ENCODE measurements at places on chromosomes 1 and 21. TPM values are rescaled to one million over a fixed set of nuclear protein-coding genes. Genes with fewer than 3 reads are reported as not detected.

Gene GABRD
- not detected for total RNA-seq

Gene PDE4B
- total RNA-seq: 23.4 TPM

Gene CCDC185
- not detected for total RNA-seq

Gene MTARC2
- total RNA-seq: not detected

Gene DMRTA2
- 0.07 TPM for total RNA-seq

DNA sequence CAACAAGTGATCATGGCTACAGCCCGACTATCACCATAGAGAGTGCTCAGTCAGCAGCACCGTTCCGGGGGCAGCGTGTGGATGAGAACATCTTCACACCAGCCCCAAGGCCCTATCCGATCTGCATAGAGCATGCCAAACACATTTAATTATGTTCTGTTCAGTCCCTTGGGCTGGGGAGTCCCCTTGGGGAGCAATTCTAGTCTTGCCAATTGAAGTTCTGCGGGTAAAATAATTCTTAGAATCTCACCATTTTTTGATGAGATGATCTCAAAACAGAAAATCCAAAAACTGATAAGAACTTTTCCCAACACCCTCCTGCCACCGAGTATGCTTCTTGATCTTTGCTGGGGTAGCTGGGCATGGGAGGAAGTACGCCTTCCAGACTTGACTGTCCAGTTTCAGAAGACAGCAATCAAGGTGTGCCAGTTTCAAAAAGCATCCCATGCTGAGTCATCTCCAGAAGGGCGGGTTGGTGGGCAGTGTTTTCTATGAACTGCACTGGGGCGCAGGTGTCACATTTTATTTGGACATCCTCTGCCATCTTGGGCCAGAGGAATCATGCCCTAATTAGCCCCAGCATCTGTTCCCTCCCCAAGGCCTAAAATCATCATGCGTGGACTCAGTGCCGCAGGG, 20.8 kb upstream of the PTPRF start:
- peaks cover 6% of the 10 kb centered on the region for H3K27me3 ChIP-seq
- no peak overlapping the region for H3K27ac ChIP-seq
- no peaks in the 10 kb centered on the region for H3K36me3 ChIP-seq
- no peaks in the 10 kb centered on the region for H3K4me1 ChIP-seq

- H3K27ac ChIP-seq: no peak overlapping the region
- DNase-seq: peak; percentile 42
- H3K4me1 ChIP-seq: peaks cover 58% of the 10 kb centered on the region
- H3K36me3 ChIP-seq: no peaks in the 10 kb centered on the region
- no peaks in the 10 kb centered on the region for H3K27me3 ChIP-seq
- no peak overlapping the region for H3K4me3 ChIP-seq
Measured at GRCh38 chr21:35508139-35508888, 459.2 kb upstream of the RUNX1 start.

DNA sequence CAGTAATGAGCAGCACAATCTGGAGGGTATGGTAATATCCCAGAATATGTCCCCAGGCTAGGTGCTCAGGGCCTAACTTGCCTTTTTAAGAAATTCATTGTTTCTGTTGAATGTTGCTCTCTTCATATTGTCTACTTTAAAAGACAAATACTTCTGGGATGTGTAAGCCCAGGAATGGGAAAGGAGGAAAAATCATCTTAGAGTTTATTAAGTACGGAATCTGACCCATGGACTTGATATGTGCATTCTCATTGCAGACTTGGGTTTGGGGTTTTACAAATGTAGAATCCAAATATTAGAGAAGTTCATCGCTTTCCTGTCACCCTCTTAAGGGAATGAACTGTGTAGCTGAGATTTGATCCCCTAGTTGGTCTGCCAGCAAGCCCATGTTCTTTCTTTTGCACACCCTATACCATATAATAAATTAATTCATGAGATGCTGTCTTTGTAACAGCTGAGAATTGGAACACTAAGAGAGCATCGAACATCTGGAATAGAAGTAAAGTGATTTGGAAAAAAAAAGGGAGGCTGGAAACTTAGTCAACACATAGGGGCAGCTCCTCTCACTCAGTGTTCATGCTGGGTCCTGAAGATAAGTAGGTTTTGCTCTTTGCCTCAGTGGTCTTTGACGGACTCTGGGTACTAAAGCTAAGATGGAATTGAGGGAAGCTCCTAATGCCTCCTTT, 235.8 kb upstream of the C1orf105 start:
- DNase-seq: no peak
- peaks cover 38% of the 10 kb centered on the region for H3K4me1 ChIP-seq
- no peaks in the 10 kb centered on the region for H3K36me3 ChIP-seq
- H3K27ac ChIP-seq: no peak overlapping the region
- H3K27me3 ChIP-seq: no peaks in the 10 kb centered on the region

Data from activated naive CD4-positive, alpha-beta T cell treated with anti-CD3 and anti-CD28 coated beads for 36 hours (primary cell).